ENCODE measurements at places on chromosomes 12 and 14.

DNA sequence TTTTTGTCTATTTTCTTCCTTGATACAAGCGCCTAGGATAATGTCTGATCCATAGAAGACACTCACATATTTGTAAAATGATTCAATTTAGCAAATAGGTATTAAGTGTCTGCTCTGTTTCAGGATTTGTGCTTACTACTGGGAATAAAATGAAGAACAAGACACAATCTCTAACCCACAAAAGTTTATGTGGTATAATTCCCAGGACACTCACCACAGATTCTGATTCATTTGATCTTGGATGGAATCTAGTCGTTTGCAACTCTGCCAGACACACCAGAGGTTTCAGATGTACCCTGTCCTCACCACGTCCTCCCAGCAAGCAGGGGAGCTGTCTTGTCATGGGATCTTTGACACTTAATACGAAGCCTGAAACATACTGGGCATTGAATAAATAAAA is 208.3 kb downstream of the LRIG3 start:
- no peak for DNase-seq

DNA sequence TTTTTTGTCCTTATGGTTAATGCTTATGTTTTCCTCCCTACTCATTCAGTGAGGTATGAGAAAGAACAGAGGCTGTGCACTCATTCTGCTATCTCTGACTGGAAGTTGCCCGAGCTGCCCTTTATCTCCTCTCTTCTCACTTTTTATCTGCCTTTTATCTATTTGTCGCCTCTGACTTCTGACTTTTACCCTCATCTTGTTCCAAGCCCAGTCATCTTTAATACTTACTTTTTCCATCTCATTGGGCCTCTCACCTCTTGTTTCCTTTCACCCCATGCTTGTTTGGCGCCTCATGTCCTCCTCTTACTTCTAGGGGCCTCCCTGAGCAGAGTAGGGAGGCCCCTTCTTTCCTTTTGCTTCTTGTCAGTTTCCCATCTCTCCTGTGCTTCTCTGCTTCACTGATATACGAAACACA is 50.7 kb downstream of the DIP2B start:
- DNase-seq: no peak

DNA sequence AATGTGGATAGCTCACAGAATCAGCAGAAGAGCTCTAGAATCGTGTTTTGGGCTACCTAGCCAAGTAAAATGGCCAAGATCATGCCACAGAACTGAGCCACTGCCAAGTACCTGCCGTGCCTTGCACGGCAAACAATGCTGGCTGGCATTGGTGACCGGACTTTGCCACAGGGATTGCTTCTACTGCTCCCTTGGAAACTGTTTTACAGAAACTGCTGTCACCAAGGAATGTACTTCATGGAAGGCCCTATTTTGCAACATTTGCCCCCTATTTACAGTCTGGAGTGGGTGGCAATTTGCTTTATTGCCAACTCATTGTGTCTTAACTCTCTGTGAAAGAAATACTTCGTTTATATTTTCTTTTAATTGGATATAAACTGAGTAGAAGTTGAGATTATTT is 49.0 kb downstream of the BORCS5 start:
- DNase-seq: no peak

DNA sequence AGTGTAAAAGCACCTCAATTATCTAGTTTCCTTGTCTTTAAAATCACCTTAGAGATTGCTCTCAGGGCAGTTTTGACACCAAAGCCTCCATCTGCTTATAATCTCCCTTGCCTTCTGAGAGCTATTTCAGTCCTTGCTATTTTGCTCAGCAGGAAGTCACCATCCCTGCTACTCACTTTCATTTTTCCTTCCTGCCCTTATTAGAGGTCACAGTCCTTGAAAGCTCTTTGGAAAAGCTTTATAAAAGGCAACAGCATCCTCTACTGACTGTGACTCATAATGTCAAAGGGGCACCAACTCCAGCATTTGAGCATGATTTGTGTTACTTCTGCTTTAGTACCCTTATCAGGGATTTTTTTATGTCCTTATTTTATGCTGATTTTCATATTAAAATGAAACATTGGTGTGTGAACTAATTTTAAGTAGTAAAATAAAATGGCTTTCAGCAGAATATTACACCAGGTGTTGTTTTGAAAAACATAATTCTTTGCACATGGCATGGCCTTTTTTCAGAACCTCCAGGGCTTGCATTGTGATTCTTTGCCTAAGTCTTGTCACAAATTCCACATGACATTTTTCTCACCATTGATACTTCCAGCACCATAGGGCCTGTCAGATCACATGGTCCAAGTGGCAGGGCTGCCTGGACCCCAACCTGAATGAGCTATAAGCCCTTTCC is 213.0 kb downstream of the ADAMTS20 start:
- no peak for DNase-seq
